ENCODE measurements at places on chromosomes 16 and 17.

DNA sequence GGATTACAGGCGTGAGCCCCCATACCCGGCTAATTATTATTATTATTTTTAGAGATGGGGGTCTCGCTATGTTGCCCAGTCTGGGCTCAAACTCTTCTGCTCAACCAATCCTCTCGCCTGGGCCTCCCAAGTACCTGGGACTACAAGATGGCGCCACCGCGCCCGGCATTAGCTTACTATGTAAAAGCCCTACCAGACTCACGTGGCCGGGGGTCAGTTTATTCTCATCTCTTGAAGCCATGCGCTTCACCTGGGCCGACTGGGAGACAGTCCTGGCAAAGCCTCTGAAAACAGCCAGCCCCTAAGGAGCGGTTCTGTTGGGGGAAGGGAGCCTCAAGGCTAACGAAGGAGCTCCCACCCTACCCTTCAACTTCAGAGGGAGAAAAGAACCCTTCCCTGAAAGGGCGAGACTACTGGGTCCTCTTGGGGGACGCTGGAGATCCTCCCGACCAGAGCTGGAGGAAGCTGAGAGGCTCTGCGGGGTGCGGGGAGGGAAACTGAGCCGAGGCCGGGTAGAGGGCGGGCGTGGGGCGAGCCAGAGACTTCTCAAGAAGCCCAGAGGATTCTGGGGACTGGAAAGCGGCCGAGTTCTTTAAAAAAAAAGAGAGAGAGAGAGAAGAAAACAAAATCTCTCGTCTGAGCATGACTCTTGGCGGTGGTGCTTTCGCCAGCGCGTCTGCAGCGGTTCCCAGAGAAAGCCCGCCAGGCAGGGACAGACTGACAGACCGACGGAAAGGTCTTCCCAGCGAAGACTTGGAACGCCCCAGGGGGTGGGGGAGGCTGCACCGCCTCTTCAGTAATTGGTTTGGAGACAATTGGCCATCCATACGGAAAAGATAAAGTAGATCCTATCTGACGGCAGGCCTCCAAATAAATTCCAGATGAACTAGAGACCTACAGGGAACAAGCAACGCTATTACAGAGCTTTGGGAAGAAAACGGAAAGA is 5.6 kb upstream of the TUBG2 start:
- peak; percentile 85 for DNase-seq

DNA sequence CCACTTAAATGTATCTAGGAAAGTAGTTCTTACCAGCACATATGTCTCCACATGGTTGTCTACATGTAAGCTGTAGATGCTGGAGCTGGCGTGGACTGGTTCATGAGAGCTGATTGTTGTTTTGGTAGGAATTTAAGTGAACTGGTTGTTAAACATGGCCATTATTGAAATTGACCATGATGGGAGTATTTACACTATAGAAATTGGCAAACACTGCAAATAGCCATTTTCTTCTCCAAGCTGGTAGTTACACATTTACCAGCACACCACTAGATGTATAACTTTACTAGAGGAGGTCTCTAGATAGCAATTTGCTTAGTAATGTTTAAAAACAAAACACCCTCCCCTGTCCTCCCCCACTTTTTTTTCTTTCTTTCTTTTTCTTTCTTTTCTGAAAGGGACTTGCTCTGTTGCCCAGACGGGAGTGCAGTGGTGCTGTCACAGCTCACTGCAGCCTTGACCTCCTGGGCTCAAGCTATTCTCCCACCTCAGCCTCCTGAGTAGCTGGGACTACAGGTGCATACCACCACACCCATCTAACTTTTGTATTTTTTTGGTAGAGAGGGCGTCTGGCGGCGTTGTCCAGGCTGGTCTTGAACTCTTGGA is 24.2 kb downstream of the IGSF6 start:
- DNase-seq: no peak

- DNase-seq: no peak
These were observed 15.3 kb downstream of the CYTH1 start for GRCh38 chr17:78766743-78767294.

DNA sequence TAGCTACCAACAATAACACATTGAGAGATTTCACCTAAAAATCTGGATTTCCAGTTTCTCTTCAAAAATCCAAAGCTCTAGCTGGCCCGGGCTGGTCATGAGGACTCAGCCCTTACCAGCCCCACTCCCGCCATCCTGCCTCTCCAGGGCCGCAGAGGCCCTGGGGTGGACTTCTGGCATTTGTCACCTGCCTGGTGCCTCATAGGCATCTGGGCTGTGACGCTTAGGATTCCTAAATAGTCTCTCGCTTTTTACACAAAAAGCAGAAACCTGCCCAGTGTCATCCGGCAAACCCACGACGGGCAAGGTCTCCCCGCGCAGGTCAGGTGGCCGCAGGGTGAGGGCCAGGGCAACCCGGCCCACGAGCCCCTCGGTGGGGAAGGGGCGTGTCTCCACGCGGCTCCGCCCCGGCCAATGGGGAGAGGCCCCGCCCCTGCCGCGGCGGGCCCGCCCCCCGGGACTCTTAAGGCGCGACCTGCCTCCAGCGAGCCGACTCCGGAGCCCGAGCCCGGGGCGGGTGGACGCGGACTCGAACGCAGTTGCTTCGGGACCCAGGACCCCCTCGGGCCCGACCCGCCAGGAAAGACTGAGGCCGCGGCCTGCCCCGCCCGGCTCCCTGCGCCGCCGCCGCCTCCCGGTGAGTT is at the start of gene VASN:
Gene VASN, plus strand, starts transcription at position 492 of the 644 bp plus-strand sequence. CDS start 9,030 bp downstream, outside the sequence.
- DNase-seq: no peak

- DNase-seq: no peak
These were observed 21.3 kb downstream of the TPSD1 start for GRCh38 chr16:1277151-1277598.

DNA sequence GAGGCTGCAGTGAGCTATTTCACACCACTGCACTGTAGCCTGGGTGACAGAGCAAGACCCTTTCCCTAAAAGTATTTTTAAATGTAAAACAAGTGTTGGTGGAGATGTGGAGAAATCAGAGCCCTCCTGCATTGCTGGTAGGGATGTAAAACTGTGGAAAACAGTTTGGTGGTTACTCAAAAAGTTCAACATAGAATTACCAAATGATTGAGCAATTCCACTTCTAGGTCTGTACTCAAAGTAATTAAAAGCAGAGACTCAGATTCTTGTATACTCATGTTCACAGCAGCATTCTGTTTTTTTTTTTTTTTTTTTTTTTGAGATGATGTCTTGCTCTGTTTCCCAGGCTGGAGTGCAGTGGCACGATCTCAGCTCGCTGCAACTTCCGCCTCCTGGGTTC is 141.8 kb downstream of the PITPNC1 start:
- no peak for DNase-seq

All from vagina (tissue), 2 donors.